Colonic mucosa (tissue), 4 donors: ENCODE measurements at places on chromosomes 3 and 15. TPM values are rescaled to one million over a fixed set of nuclear protein-coding genes. Genes with fewer than 3 reads are reported as not detected.

DNA sequence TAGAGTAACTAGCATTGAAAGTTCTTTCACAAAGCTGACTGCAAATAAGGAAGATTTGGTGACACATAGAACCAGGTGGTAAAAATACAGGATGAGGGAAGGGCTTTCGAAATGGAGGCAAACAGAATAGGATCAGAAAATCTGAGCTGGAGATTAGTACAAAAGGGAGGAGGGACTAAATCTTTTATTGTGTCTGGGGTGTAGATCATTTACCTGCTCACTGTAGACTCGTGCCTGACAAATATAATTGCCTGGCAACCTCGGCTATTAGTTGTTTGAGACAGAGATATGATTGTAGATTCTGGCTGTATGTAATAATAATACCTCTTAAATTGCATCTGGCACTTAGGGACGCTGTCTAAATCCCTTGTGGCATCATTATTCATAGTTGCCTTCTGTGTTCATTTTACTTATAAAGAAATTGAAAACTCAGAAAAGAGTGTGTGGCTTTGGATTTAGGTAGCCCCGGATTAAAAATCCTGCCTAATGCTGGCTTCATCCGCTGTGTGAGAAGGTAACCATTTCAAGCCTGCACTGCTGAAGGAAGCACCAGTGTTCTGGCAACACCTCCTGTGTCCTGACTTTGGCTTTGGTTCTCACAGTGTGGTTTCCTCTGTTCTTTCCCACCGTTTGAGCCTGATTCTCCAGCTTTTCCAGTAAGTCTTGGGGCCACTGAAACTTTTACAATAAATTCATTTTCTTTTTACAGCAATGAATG, 25.0 kb upstream of the GPR160 start:
- peak; percentile 36 for DNase-seq

DNA sequence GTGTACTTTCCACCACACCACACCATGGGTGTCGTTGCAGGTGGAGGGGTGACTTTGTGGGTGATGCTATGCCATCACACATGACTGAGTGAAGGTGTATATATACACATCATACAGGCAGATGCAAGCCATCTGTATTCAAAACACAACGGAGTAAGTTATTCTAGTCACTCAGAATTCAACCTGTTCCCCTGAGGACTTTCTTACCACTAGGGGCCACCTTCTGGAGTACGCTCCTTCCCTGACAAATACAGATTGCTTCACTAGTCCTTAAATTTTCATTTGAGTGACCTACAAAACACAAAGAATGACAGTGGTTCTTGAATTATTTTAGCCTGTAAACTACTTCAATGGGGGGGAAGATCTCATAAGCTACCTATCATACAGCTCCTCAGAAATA, 52.8 kb upstream of the NTRK3 start:
- no peak for DNase-seq

WDR82 gene
- total RNA-seq: 65.7 TPM

TMC3 gene
- total RNA-seq: not detected

GRCh38 chr15:92407916-92408315, 14.2 kb downstream of the ST8SIA2 start:
- DNase-seq: no peak

- no peak for DNase-seq
Measured at GRCh38 chr3:170712336-170712735, 126.5 kb upstream of the SLC7A14 start.

GRCh38 chr3:46406788-46407611, at the start of the genes CCR5AS and CCRL2:
Gene CCR5AS, minus strand, starts transcription at chr3:46407066.
Gene CCRL2, plus strand, starts transcription at chr3:46407259. Its CDS starts 821 bp downstream, at chr3:46408080.
- DNase-seq: peak; percentile 91

- no peak for DNase-seq
Measured at GRCh38 chr3:62676689-62677271, 198.4 kb downstream of the CADPS start.

DNA sequence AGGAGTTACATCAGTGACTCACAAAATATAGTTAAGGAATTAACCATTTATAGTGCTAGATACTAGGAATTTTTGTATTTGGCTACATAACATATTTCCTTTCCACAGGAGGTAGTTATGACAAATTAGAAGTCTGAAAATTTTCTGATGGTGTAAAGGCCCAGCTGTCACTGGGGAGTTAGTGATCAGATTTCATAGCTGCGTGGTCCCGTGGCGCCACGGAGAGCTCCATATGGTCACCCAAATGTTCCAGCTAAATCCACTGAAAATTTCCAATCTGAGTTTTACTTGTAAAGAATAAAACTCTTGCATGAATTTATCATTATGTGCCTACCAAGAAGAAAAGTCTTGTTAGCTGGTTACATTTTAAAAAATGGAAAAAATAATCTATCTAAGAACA, 368.9 kb upstream of the PLSCR5 start:
- DNase-seq: no peak
